T-helper 2 cell (primary cell): ENCODE measurements at places on chromosomes 2 and 18.

DNA sequence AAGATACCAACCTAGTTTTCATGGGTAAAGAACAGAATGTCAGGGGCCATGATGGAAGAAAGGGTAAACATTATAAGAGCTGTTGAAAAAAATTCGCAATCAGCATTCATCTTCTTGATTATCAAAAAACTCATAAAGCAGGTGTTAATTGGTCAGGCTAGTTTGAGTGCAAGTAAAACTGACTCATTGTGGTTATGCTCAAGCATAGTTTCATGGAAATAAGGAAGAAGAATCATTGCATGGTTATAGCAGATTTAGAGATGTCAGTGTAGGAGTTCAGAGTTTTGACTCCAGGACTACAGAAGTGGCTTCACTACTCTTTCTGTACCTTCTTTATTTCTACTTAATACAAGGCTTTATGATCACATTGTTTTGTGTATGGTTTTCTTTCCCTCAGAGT is 26.9 kb upstream of the CDH19 start:
- DNase-seq, result no peak

GRCh38 chr18:60070631-60071030 is 170.8 kb downstream of the PMAIP1 start:
- no peak for DNase-seq

GRCh38 chr2:88808083-88808482 is 116.6 kb downstream of the RPIA start:
- no peak for DNase-seq

DNA sequence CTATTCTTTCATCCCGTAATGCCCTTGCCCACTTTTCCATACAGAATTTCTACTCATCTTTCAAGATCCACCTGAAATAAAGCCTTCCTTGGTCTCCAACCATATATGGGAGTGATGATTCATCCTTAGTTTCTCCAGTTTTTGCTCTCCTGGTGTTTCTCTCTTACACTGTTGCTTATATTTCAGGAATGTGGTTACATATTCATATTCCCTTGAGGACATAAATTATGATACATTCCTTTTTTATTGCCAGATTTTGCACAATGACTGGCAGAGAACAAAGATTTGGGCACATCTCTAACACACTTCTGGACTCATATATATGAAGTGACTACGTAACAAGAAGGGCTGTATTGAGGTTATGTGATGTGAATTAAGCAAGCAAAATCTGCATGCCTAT is 1573.4 kb upstream of the NXPH2 start:
- no peak for DNase-seq

DNA sequence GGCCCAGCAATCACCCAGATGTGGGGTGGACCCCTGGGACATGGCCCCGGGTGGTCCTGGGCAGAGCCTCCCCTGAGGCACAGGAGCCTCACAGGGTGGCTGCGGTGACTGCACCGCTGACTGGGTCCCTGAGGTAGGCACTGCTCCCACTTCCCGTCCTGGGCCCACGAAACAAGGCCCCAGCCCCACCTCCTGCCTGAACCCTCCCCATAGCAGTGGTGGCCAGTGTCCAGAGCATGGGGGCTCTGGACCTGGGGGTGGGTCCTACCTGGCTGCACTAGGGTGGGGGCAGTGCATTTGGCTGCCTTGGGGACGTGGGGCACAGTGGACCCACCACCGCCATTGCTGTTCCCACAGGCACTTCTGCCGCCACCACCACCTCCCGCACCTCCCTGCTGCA is 39.4 kb downstream of the TDRD15 start:
- no peak for DNase-seq

DNA sequence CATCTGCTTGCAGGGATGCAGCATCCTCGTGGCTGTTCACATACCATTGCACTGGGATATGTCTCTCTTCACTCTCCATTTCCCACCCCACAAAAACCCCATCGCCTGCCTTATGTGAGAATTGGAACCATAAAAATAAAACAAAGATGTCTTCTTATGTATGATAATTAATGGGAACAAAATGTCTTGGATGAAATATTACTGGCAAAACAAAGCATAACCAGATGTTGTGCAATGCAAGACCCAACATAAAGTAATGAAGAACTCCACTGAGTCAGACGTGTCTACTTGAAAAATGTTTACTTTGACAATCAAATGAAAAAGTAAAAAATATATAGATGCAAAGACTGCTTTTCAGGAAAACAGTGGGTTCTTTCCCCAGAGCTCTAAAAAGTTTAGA is 611.3 kb upstream of the SYT4 start:
- DNase-seq, result no peak

DNA sequence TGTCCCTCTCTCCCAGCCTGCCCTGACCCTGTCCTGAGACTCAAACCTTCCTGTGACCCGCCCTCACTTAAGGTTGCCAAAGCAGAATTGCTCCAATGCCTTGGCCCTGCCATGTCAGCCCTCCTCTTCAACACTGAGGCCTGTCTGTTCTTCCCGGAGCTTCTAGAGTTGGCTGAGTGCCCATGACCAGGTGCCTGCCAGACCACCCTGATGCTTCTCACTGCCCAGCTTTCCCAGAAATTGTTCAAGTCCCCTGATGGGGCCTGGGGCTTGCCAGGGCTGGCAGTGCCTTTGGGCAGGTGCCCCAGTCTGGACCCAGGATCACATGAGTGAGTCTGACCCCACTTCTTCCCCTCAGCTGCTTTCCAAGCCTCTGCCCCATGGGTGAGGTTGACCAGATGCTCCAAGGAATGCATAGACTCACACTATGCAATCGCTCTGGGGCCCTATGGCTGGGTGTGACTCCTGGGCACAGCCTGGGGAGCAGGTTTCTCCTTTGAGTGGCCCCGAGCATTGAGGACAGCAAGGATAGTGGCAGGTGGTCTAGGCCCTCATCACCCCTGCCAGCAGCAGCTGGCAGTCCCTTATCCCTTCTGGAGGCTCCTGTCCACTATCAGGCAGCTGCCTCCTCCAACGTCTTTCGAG is 3.1 kb upstream of the INPP5D start:
- DNase-seq, result no peak
